ENCODE measurements at places on chromosomes 2 and 18.

- DNase-seq = no peak
Measured at GRCh38 chr18:76522122-76522503, 27.1 kb upstream of the ZNF516 start.

DNA sequence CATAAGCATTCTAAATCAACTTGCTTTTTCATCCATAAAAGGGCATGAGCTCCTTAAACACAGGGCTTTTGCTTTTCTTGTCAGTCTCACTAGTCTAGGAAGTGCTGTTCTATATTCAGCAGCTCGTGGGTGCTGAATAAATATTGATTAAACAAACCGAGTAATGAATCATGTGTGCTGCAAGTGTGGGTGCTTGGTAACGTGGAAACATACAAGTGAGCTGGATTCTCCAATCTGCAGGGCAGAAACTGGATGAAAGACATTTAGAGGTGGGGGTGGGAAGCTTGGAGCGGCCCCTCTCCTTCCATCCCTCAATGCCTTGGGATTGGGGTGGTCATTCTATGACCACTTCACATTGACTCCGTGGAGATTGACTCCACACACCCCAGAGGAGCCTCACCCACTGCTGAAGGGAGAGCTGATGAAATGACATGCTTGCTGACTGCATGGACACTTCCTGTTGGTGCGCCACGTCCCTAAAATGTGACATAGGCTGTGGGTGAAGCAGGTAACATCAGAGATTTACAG, 114.6 kb downstream of the DOCK10 start:
- DNase-seq = no peak

GRCh38 chr18:24231773-24232735, 93.2 kb downstream of the CABYR start:
- no peak for DNase-seq

- DNase-seq = no peak
Measured at GRCh38 chr2:6921321-6921922, 4.2 kb downstream of the RNF144A start.

- peak; percentile 81 for DNase-seq
Measured at GRCh38 chr2:5695654-5696403, 3.6 kb downstream of the SOX11 start.

DNA sequence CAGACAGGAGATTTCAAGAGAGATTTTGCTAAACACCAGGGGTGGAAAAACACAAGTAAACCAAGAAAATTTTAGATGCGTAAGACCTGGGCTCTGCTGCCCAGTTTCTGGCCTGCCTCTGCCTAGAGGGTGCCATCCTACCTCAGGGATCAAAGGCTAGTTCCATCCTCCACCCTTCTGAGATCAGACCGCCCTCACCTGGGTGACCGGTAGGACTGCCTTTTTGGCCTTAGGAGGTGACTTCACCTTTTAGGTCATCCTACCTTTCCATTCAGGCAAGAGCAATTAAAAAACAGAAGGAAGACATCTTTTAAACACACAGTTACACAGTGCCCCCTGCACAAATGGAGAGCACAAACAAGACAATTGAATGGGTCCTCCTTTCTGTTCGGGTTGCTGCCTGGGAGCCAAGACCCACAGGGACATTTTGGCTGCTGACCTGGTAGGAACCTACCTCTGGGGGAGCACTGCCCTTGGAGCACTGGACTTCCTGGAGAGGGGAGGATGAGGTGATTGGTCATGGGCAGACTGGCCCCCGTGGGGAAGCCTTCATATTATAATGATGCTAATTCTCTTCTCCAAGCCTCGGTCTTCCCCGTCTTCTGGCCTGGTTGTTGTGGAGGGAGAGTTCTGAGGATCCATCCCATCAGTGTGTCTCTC, 3.1 kb downstream of the PSD4 start:
- DNase-seq = no peak

DNA sequence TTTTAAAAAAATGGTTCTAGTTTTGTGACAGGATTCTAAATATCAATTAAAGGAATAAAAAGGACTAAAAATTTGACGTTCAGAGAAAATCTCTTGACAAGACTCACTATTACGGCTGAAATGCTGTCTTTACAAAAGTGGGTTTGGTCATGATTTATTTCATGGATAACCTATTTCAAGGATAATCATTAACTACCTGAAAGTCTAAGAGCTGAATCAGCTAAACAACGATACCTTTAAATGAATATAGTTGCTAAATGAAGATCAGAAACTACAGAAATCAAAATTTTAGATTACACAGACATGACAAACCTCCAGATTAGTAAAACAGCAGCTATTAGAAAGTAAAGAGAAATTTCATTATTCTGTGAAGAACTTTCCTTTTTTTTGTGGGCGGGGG, 35.7 kb downstream of the RTTN start:
- no peak for DNase-seq

DNA sequence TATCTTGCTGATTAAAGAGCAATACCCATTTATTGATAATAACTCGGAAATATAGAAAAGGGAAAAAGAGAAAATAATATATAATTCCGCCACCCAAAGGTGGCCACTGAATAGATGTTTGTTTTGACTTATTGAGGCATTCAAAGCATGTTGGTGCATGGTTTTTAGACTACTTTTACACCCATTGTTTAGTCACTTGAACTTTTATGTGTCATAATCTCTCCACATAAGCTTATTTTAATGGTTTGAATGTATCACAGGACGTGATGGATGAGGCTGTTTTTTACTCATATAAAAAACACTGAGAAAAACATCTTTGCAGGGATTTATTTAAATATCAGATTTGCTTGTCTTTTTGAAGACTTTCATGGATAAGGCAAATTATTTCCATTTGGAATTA, 120.4 kb downstream of the ACKR3 start:
- no peak for DNase-seq

DNA sequence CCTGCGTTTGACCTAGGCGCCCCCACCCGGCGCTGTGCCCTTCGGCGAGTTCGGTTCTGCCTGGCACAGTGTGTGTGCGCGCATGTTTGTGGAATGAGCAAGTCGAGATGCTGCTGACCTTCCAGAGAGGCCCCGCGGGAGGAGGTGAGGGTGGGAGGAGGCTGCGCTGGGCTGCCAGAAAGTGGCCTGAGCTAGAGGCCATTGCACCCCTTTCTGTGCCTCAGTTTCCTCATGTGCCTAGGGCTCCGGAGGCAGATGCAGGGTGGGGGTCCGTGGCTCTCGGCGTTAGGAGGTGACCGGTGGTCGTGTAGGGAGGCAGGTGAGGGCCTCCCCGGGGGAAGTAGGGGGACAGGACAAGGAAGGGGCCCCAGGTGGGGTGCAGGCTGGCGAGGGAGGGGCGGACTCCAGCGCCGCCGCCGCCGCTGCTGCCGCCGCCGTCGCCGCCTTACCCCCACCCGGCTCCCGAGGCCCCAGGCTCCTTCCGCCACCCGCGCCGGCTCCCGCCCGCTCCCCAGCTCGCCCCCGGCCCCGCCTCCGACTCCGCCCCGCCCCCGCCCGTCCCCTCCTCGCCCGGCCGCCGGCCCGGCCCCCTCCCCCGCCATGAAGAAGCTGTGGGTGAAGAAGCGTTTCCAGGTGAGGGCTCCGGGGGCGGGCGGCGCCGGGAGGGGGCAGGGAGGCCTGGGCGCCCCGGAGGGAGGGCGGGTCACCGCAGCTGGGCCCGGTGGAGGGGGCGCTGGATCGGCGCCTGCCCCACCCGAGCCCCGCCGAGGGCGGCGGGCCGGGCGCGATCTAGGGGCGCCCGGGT, 7.0 kb downstream of the SPEG start:
- peak; percentile 17 for DNase-seq

GRCh38 chr2:104378853-104379374, 475.0 kb upstream of the POU3F3 start:
- peak; percentile 4 for DNase-seq

- DNase-seq = no peak
Measured at GRCh38 chr2:10151462-10151861, 28.9 kb downstream of the RRM2 start.

DNA sequence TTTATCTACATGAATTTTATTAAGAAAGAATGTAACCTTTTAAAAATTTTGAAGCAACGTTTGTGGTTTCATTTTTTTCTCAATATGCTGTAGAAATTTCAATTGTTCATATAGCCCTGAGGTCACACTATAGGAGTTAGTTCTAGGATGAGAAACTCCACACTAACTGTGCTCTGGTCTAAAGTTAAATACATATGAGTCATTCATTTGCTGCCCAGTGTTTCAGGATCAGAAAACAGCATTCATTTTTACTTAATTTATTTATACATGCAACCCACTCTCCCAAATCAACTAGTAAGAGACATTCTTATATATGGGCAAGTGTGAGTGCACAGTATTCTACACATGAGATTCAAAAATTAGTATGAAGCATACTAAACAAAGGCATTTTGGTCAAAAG, 137.9 kb downstream of the DOCK10 start:
- DNase-seq = no peak

DNA sequence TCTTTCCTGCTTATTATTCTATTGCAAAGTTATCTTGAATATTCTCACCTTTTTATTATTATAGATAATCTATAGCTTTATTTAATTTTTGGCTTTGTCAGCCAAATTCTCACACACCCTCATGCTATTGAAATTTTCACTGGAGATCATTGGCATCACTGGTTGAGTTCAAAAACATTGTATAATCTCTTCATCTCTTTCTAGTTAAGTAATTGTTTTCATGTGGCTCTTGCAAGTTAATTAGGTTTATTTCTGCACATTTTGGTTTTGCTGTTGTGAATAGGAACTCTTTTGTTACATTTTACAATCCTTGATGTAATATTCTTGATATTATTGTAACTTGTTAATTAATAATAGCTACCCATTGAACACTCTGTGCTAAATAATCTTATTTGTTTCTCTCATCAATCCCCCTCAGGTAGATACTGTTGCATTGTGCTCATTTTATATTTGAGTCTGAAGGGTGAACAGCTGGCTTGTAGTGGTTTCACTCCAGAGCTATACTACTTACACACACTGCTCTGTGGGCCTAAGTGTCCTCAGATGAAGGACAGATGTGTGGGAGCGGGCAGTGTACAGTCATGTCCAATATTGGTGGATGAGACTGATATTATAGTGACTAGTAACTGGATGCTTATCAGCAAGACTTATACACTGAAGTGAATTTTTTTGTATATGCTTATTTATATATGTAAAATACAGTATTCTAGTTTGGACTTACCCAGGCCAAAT, 112.7 kb downstream of the LCLAT1 start:
- DNase-seq = no peak

DNA sequence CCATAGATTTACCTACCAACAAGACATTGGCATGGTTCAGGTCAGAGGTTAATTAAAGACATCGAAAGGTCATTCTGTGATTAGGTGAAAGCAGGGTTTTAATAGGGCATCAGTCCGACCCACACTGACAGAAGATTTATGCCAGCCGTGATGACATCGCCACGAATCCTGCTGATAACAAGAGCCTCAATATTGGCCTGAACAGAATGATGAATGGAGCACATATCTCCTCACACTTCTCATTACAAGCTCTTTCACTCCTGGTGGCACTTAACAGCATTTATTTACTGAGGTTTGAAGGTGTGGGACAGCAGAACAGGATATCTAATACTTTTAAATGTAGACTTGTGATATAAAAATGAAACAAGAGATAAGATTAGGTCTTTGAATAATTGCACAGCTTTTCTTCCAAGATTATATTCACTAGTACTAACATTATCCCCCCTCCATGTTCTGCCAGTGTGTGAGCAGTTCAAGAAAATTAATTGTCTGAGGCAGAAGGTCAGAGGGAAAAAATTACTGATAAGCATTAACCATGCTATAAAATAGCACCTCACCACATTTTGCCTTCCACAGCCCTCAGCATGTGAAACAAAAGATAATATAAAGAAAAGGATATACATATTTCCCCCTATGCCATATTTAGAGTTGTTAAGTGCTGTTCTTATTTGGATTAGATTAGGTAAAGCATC, 23.1 kb upstream of the INSIG2 start:
- no peak for DNase-seq

- peak; percentile 10 for DNase-seq
Measured at GRCh38 chr2:55618025-55618274, 528 bp upstream of the PPP4R3B start.

DNA sequence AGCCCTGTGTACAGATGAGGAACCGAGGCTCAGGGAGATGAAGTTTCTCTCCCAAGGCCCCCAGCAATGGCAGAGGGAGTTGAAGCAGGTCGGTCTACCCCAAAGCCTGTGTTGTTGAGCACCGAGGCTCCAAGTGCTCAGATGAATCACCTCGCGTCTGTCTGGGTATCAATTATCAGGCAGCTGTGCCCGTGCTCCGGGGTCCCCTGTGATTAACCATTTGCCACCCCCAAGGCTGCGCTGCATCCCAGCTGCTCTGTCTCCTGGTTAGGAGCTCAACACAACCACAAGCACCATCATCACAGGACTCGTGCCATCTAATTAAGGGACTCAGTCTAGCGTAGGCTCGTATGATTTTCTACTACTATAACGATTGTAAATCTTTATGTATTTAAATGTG, 27.1 kb downstream of the LIPG start:
- DNase-seq = no peak

DNA sequence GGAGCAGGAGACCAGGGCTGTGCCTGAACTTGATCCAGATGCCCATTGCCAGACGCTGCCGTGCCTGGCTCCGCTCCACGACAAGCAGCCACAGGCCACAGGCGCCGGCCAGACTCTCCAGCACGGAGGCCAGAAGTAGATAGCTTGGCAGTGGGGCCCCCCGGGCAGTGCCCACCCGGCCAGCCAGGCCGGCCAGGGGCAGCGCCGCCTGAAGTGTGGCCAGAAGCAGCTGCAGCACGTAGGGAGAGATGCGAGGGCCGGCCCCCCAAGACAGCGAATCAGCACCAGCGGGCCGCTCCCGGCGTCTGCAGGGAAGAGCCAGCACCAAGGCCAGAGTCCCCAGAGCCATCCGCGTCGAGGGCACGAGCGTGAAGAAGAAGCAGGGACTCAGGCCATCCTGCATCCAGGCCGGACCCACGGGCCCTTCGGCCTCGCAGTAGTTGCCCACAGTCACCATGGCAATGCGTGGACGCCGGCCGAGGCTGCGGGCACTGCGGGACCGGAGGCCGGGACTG, 484 bp downstream of the ABCB6 start:
- peak; percentile 31 for DNase-seq

DNA sequence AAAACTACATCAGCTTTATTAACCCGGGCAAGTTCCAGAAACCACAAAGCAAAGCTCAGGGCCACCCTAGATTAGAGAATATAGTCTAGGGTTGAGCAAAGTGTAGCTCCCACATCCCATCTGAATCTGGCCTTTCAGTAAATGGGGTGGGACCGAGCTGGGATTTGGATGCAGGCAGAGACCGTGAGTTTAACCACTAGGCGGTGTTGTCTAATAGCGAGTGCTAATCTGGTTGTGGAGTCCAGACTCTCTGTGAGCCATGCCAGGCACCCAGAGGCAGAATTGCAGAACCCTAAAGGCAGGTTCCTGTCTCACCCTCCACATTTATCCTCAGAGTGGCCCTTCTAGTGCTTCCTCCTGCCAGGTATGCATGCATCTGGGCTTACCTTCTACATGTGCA, 435.9 kb downstream of the TSN start:
- DNase-seq = peak; percentile 51

GRCh38 chr2:73832930-73833329, 4.2 kb downstream of the STAMBP start:
- no peak for DNase-seq

GRCh38 chr2:240460781-240461431, 25.4 kb downstream of the GPC1 start:
- no peak for DNase-seq

- DNase-seq = no peak
Measured at GRCh38 chr2:84817239-84817655, 63.6 kb downstream of the TRABD2A start.

All from RPMI8226 (cell line).